ENCODE measurements at places on chromosomes 3 and 15.

DNA sequence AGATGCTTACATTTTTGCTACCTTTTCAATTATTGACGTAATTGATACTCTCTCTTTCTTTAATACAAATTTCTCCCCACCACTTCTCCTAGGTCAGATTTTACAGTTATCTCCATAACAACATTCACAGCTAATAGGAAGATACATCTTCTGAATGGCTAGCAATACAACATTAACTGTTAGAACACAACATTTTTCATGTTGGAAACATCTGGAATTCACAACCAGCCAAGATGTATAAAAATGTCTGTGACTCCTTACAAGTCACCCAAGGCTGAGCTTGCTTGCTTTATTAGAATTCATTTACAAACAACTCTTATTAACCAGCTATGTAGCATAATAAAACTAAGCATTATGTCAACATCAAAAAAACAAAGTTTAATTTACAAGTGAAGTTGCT lies 81.0 kb upstream of the ROBO2 start:
- DNase-seq: no peak

GRCh38 chr3:28349469-28350000 lies 911 bp upstream of the AZI2 start:
- no peak for DNase-seq

GRCh38 chr3:17110660-17111396 lies 226.1 kb downstream of the PLCL2 start:
- no peak for DNase-seq

DNA sequence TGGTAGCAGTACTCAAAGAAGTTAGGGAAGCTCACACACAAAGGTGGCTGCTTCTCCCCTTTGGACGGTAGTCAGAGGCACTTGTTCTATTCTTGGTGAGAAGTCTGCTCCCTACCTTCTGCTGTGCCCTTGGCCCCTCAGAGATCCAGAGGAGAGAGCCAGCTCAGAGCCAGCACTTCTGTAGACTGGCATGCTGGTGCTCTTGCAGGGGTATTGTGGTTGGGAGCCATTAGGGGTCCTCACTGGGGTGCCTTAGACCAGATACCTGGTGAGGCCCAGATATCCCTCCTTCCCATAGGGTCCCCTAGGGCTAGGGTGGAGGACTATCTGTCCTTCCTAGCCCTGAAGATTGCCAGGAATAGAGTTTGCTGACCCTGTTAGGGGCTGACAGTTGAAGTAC lies 140.6 kb downstream of the EEFSEC start:
- no peak for DNase-seq

DNA sequence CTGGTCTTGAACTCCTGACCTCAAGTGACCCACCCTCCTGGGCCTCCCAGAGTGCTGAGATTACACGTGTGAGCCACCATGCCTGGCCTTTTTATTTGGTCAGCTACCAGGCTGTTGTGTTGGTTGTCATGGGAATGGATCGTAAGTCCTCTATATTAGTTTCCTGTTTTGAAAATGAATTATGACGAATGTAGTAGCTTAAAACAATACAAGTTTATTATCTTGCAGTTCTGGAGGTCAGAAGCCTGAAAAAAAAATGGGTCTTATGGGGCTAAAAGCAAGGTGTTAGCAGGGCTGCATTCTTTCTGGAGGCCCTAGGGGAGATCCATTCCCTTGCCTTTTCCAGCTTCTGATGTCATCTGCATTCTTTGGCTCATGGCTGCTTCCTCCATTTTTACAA lies 25.1 kb upstream of the HERC1 start:
- DNase-seq: no peak

- no peak for DNase-seq
Measured at GRCh38 chr15:69522361-69522760, 69.7 kb downstream of the RPLP1 start.

GRCh38 chr3:57118254-57118653 lies 46.9 kb downstream of the IL17RD start:
- no peak for DNase-seq

- DNase-seq: no peak
Measured at GRCh38 chr3:9043063-9043462, 79.8 kb upstream of the RAD18 start.

DNA sequence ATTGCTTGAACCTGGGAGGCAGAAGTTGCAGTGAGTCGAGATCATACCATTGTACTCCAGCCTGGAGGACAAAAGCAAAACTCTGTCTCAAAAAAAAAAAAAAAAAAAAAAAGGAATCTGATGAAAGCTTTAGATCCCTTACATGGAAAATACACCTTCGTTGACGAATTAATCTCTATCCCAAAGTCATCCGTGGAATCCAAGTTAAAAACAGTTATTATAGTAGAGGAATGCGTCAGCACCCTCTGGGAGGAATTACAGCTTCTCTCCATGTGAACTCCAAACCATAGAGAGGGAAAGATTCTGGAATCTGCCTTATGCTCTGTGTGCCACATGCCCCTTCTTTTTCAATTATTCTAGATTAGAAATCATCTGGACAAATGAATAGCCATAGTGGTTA lies 192.3 kb upstream of the C2CD4B start:
- DNase-seq: no peak

DNA sequence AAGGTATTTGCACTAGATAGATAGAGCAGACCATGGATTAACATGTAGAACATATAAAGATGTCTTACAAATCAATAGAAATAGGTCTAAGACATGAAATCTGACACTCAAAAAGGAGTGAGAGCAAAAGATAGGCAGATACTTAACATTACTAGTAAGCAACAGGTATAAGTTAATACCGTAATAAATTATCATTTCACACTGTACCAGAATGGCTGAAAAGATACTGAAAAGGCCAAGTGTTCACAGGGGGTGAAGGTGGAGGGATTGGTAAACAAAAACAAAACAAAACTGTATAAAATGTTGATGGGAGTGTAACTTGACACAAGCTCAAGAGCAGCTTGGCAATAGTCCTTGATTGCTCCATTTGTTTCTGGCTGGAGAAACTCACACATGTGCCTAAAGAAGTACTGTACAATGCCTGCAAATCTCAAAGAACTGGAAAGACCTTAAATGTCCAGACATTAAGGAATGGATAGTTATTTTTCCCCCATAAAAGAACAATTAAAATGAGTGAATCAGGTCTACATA lies 3.5 kb downstream of the NSMCE3 start:
- DNase-seq: no peak

- DNase-seq: no peak
Measured at GRCh38 chr3:53865732-53866499, 16.0 kb downstream of the ACTR8 start.

DNA sequence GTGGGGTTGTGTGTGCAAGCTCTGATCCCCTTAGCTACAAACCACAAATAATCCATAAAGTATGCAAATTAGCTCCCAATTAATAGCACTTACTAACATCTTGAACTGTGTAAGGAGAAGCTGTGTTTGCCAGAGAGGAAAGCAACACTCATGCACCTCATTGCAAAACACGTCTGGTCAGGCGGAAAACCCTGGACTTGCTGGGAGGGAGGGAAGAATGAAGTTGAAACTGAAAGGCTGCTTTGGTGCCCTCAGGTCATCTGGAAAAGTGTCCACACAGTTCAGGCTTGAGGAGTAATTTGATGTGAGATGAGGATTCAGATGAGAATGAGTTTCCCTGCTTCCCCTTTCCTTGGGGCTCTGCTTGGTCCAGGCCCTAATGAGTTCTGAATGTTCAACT lies 185.5 kb upstream of the ANKRD28 start:
- no peak for DNase-seq

DNA sequence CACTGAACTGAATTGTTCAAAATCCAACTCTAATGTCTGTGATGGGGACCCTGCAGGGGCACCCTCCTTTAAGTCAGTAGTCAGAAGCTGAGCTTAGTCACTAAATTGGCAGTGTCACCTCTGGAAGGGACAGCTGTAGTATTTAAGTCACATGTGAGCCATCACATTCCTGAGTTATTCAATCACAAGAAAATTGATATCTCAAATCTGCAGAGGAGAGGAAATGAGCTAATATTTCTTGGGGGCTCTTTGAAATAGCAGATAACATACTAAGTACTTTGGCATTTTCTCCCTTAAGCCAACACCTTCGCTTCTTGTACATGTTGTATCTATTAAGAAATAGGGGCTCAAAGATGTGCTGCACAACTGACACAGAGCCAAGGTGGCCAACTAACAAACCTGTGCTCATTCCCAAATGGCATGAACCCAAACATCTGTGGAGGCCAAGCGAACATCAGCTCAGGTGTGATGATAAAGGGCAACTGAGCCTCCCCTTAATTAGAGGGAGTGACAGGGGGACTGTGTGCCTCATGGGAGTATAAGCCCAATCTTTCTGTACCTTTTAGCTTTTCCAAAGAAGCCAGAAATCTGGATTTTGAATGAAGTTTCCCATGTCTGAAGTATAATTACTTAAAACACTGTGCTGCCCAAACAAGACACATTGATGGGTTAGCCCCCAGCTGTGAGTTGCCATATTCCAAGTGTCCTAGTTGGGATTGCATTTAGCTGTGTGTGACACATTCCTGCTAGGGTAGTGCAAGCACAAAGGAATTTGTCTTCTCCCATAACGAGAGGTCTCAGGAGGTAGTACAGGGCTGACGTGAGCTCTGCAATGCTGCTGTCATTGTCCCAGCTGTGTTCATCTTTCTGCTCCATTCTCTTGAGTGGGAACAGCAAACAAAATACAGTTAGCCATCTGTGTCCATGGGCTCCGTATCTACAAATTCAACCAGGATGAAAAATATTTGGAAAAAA lies 63.3 kb downstream of the ABHD5 start:
- DNase-seq: no peak

DNA sequence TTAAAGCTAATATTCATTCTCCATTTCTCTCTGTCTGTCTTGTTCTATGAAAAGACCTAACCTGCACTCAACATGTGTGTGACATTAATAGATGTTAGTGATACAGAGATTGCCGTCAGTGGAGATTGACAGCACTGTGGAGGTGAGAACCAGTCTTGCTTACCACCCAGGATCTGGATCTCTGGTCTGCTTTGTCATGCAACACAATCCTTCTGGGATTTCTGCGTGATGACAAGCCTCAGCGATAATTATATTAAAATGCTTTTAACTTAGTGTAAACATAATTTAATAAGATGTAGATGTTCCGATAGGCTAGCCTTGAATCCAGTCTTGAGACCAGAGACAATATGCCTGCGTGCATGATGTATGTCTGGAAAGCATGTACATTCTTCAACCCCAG lies 262.0 kb upstream of the ZNF717 start:
- DNase-seq: no peak

DNA sequence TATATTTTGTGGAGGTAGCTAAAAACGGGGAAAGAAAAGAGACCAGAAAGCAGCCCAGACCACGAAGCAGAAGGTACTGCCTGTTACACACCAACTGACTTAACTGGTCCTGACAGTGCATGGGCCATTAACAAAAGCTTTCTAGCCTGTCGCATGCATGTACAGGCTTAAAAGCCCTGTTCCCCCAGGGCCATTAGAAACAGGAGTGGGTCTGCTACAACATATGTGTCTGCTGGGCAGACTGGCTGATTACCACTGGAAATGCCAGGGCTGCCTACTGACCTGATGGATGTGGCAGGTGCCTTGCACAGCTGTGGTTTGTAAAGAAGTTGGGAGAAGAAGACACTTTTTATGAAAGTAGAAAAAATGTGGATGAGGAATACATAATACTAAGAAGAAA lies 137.4 kb downstream of the GAP43 start:
- no peak for DNase-seq

- no peak for DNase-seq
Measured at GRCh38 chr3:182716114-182716688, 77.1 kb upstream of the ATP11B start.

GRCh38 chr3:61620073-61620472 lies 58.7 kb downstream of the PTPRG start:
- DNase-seq: no peak

DNA sequence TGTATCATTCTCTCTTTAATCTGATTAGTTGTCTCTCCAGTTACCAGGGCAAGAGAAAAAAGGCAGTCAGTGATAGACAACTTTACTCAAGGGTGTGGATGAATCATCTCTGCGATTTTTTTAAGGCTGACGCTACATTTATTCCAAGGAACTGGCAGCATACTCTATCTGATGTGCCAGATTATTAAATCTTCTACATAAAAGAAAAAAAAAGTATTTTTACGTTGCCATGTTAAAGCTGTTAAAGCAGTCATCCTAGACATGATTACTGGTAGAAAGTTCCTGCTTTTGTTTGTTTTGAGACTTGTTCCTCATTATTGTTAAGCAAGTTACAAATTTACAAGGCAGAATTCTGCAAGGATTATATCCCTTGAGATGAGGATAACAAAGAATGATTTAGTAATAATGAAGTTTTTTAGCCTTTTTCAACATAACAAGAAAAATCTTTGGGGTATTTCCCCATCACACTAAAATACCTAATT lies 121.7 kb downstream of the CBLB start:
- no peak for DNase-seq

DNA sequence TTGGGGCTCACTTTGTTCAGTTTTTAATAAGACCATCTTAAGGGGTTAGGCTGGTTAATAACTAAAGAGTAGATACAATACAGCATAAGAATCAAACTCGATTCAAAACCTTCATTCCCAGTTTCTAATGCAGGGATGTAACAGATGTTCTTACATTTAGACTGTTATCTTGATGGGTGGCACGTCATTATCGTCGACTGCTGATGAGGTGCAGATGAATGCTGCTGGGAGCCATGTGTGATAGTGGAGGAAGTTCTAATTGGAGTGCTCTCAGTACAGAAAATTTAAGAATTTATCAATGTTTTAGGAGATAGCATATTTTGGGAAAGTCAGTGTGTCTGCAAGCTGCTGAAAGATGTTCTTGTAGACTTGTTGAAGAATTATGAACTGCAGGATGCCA lies 331.5 kb downstream of the PTPRG start:
- DNase-seq: no peak

GRCh38 chr15:37973856-37974255 lies 39.4 kb downstream of the TMCO5A start:
- no peak for DNase-seq

- no peak for DNase-seq
Measured at GRCh38 chr3:67683522-67683921, 29.1 kb upstream of the SUCLG2 start.

DNA sequence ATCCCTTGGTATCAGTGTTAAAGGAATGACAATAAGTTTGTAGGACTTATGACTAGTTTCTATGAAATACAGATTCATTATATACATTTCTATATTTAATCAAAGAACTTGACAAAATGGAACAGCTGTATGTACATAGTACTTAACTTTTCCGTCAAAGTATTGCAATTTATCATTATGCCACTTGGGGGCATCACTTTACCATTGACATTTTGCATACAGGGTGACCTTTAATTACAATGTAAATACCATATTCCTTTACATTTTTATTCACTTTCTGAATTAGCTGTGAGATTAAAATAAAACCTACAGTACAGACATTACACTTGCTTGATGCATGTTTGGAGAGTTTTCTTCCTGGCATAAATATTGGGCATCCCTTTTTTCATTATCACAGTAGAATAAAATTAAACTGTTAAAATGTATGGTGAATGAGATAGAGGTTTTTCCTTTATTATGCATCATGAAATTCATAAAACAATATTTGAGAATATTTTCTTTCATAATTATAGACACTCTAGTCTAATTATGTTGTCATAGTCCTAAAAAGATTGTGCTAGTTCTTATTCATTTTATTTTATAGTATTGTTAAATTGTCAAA lies 6.9 kb downstream of the NEK11 start:
- DNase-seq: no peak

All from hippocampal formation (tissue), 2 donors.